ENCODE measurements at places on chromosomes 3 and 15. TPM values are rescaled to one million over a fixed set of nuclear protein-coding genes. Genes with fewer than 3 reads are reported as not detected.

The TMEM45A gene
- 53.7 TPM for total RNA-seq

The NLGN1 gene
- 1.4 TPM for total RNA-seq

The CADPS gene
- total RNA-seq, result 1.9 TPM

The NEO1 gene
- 16.2 TPM for total RNA-seq

The PP2D1 gene
- not detected for total RNA-seq

The HTR3C gene
- total RNA-seq, result not detected

The IL12A gene
- total RNA-seq, result 6.9 TPM

The CCDC191 gene
- 0.65 TPM for total RNA-seq

The NDN gene
- 172 TPM for total RNA-seq

The XCR1 gene
- not detected for total RNA-seq

The CHSY1 gene
- total RNA-seq, result 33.6 TPM

The TMC3 gene
- not detected for total RNA-seq

The SATB1 gene
- total RNA-seq, result 3.7 TPM

The AADACL2 gene
- not detected for total RNA-seq

The SAMD7 gene
- not detected for total RNA-seq

The SPTBN5 gene
- 0.24 TPM for total RNA-seq
